ENCODE measurements at places on chromosomes 6 and 20.

- no peak for DNase-seq
Measured at GRCh38 chr6:149065658-149066556, 251.6 kb upstream of the TAB2 start.

GRCh38 chr20:37390891-37391525 is 45.1 kb downstream of the SRC start:
- no peak for DNase-seq

DNA sequence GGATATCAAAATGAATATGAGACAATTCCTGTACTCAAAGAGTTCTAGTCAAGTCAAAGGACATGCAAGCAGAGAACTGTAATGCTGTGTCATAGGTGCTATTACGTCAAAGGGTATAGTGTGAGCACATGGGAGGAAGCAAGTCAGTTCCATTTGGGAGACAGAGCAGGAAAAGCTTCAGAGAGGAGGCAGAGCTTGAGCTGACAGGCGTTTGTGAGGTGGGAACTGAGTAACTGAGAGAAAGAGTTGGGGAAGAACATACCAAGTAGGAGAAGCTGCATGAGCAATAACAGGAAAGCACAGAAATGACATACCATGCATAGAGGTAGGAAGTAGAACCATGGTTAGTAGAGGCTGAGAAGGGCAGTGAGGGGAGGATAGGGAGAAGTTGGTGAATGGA is 15.2 kb upstream of the SSR1 start:
- no peak for DNase-seq

- peak; percentile 67 for DNase-seq
Measured at GRCh38 chr20:63495741-63496595, 2.9 kb downstream of the EEF1A2 start.

DNA sequence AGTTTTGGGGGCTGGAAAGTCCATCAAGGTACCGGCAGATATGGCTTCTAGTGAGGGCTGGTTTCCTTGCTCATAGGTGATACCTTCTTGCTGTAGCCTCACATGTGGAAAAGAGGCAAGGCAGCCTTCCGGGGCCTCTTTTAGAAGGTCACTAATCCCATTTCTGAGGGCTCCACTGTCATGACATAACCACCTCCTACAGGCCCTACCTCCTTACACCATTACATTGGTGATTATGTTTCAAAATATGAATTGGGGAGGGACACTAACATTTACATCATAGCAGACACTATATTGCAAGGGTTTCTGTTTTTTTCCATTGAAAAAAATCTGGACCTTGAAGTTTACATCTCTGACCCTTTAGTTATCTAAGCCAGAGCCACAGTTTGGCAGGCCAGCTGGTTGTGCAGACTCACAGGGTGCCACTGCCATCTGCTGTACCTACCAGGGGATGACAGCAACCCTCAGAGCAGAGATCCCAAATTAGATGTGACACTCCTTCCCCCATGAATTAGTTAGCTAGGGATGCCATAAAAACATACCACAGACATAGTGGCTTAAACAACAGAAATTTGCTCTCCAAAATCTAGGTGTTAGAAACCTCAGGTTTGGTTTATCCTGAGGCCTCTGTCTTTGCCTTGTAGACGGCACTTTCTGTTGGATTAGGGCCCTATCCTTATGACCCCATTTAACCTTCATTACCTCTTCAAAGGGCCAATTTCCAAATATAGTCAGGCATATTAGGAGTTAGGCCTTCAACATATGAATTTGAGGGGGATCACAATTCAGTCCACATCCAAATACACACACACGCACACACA is 166.4 kb upstream of the RNF217 start:
- no peak for DNase-seq

DNA sequence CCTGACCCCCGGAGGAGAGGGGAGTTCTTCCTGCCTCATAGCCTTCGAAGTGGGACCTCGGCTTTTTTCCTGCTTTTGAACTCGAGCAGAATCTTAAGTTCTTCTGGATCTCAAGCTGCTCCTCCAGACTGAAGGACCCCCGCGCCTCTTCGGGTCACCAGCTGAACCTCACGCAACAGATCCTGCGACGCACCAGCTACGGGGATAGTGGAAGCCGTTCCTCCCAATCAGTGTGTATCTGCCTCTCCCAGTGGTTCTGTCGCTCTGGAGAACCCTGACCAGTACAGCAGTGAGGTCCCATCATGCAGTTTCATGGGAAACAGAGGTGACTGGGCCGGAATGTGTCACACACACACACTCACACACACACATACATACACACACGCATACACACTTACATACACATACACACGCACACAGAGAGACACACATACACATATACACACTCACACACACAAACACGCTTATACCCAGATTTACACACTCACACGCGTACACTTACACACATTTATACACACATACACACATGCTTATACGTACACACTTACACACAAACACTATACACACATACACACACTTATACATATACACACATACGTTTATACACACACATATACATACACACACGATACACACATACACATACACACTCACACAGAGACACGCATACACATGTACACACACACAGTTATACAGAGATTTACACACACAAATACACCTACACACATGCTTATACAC is 170.0 kb downstream of the TTLL2 start:
- DNase-seq: no peak

DNA sequence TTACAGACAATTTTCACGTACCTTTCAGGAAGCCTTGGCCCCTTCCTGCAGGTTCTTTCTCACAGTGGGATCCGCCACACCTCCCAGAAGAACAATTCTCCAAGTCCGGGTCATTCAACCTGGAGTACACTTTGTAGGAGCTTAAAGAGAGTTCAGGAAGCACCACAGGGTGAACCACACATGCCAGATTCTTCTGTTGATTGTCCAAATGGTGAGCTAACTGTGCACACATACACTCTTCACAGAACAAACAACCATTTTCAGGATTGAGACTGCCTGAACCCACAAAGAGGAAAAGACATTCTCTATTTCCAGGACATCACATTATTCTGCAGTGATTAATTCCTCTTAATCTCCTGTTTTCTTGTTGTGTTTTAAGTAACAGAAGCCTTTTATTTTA is 51.0 kb downstream of the SCGN start:
- no peak for DNase-seq

GRCh38 chr6:16092140-16092539 is 36.7 kb upstream of the MYLIP start:
- no peak for DNase-seq

- no peak for DNase-seq
Measured at GRCh38 chr6:105094133-105094640, 85.6 kb downstream of the POPDC3 start.

DNA sequence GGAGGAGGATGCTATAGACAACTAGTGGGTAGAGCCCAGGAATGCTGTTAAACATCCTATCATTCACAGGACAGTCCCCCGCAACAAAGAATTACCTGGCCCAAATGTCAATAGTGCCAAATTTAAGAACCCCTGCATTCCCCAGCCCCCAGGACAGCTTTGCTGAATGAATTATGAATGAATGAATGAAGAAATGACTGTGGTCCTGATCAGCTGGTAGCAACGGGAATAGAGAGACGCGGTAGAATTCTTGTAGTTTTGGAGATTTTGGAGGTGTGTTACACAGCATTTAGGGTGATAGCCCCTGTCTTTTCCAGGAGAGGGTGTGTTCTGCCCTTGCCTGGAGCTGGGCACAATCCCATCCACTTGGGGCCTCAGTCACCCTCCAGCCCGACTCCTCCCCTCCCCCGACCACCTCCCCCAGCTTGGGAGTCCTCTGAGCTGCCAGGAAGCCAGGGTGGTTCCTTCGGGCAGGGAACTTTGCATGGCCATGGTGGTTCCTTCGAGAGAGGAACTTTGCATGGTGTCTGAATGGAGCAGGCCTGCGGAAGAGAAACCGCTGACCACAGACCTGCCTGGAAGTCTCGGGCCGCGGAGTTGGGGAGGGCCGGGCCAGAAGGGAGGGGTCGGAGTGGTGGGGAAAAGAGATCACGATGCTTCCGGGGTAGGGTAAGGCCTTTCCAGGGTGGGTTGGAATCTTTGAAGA is 1.0 kb upstream of the HCK start:
- no peak for DNase-seq

GRCh38 chr20:50594231-50594590 is 84.0 kb downstream of the PTPN1 start:
- no peak for DNase-seq

GRCh38 chr6:140566781-140567277 is 1192.4 kb upstream of the CITED2 start:
- no peak for DNase-seq

GRCh38 chr6:73400656-73401055 is 6.0 kb downstream of the DDX43 start:
- no peak for DNase-seq

- no peak for DNase-seq
Measured at GRCh38 chr6:121748850-121749249, 313.4 kb downstream of the GJA1 start.

DNA sequence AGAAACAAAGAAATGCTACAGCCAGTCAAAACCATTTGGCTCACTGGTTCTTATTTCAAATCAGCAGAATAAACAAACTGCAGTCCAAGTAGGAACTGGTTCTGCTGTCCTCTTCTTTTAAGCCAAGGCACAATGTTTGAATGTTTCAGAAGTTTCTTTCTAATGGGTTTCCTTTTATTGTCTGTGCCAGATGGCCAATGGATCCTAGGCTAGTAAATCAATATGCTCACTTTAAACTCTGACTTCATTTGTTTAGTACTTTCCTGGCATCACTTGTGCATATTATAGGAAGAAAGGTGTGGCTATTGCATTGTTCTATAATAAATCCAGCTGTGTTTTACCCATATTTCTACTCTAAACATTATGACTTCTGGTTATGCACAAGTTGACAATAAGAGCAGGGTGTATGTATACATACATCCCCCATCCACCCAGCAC is 99.7 kb upstream of the PLCB4 start:
- no peak for DNase-seq

DNA sequence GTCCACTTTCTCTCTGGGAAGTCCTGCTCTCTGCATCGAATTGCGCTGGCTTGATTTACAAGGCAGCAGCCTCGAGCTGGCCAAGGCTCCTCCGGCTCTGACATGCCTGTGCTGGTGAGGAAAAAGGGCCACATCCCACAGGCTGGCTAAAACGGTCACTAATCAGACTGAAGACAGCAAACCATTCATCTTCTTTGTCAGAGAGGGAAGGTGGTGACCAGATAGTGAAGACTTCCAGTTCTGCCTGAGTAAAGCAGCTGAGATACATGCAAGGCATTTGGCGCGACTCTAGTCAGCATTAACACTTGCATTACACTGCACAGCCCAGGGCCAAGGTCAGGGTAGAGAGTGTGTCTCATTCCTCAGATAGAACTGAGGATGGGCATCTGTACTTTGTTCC is 203.2 kb upstream of the MAP3K7 start:
- no peak for DNase-seq

DNA sequence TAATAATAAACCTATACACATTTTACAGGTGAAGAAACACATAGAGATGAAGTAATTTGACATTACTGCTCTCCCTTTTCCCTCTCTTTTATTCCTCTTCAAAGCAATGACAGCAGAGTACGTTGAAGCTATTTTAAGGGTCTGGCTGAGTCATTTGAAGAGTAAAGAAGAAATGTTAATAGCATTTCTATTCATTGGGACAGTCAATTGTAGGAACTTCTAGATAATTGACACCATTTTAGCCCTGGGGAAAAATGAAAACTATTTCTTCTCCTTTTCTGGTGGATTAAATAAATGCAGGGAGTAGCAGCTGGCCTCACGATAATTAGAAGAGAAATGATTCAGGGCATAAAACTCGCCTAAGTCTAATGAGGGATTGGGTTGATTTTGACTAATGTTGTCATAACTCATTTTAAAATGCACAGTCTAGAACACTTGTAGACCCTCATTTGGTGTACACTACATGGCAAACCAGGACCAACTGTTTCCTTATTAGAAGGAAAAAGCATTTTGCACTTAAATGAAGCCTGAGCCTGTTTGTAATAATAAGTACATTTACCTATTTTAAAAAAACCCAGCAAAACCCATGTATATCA is 48.1 kb downstream of the RIPOR2 start:
- no peak for DNase-seq

Data from activated CD4-positive, alpha-beta T cell treated with anti-CD3 and anti-CD28 coated beads, Interleukin-2, amount 50 U/mL, for 16 hours (primary cell).